ENCODE measurements at places on chromosomes 3 and 15.

GRCh38 chr3:174336784-174337183, 522.4 kb upstream of the NAALADL2 start:
- DNase-seq: no peak

- DNase-seq: no peak
Observed at GRCh38 chr15:70083418-70083817, 14.3 kb downstream of the TLE3 start.

- DNase-seq: no peak
Observed at GRCh38 chr3:56772952-56773938, 28.5 kb downstream of the ARHGEF3 start.

DNA sequence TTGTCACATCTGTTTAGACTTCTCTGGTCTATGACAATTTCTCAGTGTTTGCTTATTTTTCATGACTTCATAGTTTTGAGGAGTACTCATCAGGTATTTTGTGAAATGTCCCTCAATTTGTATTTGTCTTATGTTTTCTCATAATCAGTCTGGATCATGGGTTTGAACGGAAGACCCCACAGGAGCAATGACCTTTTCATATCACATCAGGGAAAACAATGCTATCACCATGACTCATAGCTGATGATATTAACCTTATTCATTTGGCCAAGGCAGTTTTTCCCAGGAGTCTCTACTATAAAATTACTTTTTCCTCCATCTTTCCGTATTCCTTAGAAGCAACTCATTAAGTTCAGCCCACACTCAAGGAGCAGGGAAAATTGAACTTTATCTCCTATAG, 32.7 kb downstream of the AADACL2 start:
- peak; percentile 65 for DNase-seq
